ENCODE measurements at places on chromosomes 16 and 17.

DNA sequence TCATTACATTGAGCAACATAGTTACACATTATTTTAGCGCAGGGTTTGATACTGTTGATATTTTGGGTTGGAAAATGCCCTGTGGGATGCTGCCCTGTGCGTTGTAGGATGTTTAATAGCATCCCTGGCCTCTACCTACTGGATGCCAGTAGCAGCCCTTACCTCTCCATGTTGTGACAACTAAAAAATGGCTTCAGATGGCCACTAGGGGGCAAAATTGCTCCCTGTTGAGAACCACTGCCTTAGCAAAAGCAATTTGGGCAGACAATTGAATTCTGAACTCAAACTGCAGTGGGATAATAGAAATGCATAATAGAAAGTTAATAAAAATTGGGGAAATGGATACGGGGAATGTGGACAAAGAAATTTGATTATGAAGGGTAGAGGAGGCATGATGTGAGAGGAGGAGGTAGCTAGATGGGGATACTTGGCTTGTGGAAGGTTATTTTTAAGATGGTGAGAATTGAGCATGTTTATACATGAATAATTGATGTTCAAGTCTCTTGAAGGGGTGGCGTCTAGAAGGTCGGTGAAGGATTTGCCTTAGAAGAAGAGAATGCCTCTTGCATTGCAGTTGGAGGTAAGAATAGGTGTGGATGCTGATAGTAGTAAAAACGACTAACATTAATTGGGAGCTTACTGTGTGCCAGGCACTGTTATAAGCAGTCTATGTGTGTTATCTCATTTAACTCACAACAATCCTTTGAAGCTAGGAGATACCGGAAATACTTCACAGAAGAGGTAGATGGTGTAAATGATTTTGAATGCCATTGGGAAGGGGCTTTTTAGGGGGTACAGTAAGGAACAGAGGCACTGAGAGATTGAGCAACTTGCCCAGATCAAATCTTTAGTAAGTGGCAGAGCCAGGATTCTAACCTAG, 19.0 kb downstream of the HEATR9 start:
- DNase-seq: peak; percentile 44

DNA sequence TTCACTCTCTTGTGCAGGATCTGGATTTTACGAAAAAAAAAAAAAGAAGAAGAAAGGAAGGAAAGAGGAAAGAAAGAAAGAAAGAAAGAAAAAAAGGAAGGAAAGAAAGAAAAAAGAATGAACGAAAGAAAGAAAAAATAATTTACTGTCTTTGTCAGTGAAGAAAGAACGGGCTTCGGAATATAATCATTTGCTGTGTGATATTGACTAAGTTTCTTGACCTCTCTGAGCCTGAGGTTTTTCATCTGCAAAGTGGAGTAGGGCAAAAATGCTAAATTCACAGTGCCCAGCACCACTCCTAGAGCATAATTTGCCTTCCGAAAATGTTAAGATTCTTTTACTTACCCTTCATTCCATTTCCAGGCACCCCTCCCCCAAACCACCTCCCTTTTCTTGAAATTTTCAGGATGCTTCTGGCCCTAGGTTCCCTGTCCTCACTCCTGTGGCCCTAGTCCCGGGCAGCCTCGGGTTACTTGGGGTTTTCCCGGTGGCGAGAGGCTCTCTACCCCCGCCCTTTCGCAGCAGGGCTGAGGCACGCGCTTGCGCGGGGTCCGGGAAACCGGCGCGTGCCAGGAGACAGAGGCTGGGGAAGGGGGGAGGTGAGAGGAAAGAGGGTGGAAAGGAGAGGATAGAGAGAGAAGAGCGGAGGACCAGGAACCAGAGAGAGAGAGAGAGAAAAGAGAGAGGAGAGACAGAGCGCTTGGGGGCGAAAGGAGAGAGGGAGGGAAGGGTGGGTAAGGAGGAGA, at the start of gene CNTNAP1:
TSS of gene CNTNAP1 (plus strand) at position 556 of the 746 bp plus-strand sequence. CDS start 299 bp downstream, outside the sequence.
- peak; percentile 39 for DNase-seq

DNA sequence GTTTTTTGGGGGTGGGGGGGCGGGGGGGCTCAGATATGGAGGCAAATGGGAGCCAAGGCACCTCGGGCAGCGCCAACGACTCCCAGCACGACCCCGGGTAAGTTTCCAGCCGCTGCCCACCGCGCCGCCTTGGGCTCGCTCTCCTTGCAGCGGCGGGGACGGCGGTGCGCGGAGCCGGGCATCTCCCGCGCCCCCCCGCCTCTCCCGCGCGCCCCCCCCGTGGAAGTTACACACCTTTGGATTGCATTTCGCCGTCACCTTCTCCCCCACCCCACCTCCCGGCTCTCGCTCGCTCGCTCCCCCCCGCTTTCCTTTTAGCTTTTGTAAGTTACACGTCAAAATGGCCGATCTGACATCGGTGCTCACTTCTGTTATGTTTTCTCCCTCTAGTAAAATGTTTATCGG, 387 bp downstream of the MSI2 start:
- no peak for DNase-seq

- DNase-seq: no peak
These were observed 47.1 kb downstream of the COX10 start for GRCh38 chr17:14116263-14117024.

- DNase-seq: no peak
These were observed 49.0 kb downstream of the NT5M start for GRCh38 chr17:17351901-17352781.

DNA sequence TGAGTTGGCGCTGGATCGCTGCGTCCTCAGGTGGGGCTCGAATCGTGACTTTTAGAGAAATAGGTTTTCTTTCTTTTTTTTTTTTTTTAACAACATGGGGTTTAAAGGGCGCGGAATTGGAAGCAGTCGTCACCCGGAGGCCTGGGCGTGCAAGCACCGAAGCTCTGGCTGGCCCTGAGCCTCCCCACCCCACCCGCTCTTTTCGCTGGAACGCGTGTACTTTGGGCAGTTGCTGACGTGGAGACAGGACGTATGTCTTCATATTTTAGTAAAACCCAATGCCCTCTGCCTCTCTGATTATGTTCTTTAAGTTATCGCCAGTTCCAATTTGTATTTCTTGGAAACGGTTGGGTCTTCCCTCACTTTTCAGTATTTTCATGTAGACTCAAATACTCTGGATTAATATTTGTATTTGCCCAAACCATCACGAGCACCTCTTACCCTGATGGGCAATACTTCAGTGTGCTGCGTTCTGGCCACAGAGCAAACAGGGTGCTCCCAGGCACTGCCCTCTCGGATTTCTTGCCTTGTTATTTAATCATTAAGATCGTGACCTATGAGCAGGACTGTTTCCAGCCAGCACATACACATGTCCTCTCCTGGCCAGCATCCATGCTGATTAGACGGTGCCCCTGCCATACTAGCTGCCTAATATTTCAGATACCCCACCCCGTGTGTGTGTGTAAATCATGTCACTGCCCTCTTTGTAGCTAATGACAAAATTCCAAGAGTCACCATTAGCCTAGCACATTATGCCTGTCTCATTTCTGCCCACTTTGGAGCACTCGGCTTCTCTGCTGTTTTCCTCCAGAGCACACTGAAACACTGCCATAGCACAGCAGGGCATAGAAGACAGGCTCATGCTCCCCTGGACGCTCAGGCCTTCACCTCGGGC, 805 bp upstream of the C16orf95 start:
- DNase-seq: peak; percentile 30

GRCh38 chr17:81907219-81908145, 3.7 kb downstream of the PCYT2 start:
- DNase-seq: no peak
